Activated naive CD4-positive, alpha-beta T cell (primary cell): ENCODE measurements at places on chromosomes 6 and 20.

- DNase-seq = no peak
These were observed 4.8 kb downstream of the GSTA3 start for GRCh38 chr6:52904562-52905279.

DNA sequence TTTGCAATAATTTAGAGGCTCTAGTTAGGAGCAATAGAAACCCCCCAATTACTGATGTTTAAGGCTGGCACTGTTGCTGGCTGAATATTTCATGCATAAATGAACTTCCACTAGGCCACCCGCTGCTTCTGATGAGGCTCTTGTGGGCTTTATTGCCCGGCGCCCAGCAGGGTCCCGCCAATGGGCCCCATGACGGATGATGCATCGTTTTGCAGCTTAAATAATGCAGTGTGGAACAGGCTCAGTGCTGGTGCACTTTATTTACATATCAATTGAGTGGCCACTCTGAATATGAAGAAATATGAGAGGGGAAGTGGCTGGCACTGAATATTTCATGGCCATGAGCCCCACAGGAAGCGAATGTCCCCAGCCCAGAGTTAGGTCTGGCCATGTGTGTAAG is 155.3 kb upstream of the MAFB start:
- no peak for DNase-seq

GRCh38 chr6:119436583-119436982 is 87.0 kb upstream of the MAN1A1 start:
- no peak for DNase-seq

GRCh38 chr6:87724983-87725811 is 23.2 kb upstream of the AKIRIN2 start:
- no peak for DNase-seq

DNA sequence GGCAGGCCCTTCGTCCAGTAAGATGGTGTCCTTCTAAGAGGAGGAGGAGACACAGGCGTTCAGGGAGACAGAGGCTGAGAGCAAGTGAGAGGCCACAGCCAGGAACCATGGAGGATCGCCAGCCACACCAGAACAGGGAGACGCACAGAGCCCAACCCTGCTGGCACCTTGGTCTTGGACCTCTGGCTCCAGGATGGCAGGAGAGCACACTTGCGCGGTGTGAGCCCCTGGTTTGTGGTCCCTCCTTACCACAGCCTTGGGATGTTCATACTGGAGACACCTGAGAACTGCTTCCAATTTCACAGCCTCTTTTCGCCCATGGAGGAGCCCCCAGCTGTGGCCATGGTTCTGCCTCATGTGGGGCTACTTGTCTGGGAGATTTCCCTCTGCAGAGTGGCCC is 222.4 kb downstream of the DLL1 start:
- no peak for DNase-seq

- DNase-seq = no peak
These were observed 5.1 kb upstream of the FAM50B start for GRCh38 chr6:3844097-3844463.

GRCh38 chr6:44481056-44481455 is 93.5 kb downstream of the CDC5L start:
- no peak for DNase-seq

- DNase-seq = no peak
These were observed 4.9 kb upstream of the EEF1A1 start for GRCh38 chr6:73525546-73526330.

GRCh38 chr6:4511641-4512020 is 264.6 kb upstream of the CDYL start:
- DNase-seq = no peak

GRCh38 chr6:102405860-102406259 is 1012.4 kb downstream of the GRIK2 start:
- DNase-seq = no peak

- no peak for DNase-seq
These were observed 859.4 kb downstream of the MAFB start for GRCh38 chr20:39829661-39830060.

GRCh38 chr6:82437701-82438100 is 74.1 kb downstream of the TPBG start:
- DNase-seq = no peak

- no peak for DNase-seq
These were observed 49.6 kb downstream of the FOXO3 start for GRCh38 chr6:108610270-108610839.

GRCh38 chr6:134903448-134903847 is 46.5 kb downstream of the ALDH8A1 start:
- no peak for DNase-seq

DNA sequence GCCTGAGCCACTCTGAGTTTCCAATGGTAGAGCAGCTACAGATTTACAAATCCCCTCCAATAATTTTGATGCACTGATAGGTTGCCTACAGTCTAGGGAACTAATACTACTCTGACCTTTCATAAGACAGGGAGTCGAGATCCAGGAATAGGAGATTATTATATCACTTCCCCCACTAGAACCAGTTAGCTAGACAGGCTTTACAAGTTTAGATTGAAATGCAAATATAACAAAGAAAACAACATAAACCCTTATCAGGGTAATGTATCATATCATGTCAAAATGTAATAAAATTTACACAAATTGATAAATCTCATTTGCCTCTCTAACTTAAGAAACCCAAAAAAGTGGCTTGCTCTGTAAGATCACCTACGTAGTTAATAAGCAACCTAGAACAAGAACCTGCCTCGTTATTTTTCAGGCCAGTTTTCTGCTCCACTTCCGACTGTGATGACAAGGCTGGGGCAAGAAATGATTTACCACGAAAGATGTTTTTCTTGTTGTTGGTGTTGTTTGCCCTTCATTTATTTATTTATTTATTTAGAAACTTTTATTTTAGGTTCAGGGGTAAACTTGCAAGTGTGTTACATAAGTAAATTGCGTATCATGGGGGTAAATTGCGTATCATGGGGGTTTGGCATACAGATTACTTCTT is 504.2 kb upstream of the ID4 start:
- DNase-seq = no peak

- DNase-seq = no peak
These were observed 69.4 kb upstream of the KCNG1 start for GRCh38 chr20:51092338-51092737.

DNA sequence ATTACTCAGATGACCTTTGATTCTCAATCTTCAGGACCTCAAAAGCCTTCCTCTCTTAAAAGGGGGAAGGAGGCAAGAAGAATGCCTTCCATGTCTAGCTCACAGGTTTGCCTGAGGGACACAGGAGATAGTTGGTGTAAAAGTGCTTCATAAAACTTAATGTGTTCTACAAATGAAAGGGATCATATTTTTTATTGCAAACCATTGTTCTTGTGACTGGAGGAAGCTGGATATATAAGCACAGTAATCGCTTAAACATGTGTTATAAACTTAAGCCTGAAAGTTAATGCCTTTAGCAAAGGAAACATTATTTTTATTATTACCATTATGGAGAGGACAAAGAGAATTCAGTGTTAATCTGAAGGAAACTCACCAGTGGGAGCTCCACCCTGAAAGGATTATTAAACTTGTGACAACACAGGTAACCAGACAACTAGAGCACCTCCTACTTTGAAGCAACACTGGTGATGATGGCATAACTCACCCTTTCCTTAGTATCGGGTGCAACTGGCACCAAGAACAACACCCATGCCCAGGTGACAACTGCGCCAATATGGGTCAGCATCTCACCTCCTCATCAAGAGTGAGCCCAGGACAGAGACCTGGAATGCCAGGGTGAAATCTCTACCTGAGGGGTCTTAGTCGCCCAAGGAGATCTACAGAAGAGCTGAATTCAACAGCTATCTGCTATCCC is 288.7 kb upstream of the PRDM1 start:
- DNase-seq = no peak

DNA sequence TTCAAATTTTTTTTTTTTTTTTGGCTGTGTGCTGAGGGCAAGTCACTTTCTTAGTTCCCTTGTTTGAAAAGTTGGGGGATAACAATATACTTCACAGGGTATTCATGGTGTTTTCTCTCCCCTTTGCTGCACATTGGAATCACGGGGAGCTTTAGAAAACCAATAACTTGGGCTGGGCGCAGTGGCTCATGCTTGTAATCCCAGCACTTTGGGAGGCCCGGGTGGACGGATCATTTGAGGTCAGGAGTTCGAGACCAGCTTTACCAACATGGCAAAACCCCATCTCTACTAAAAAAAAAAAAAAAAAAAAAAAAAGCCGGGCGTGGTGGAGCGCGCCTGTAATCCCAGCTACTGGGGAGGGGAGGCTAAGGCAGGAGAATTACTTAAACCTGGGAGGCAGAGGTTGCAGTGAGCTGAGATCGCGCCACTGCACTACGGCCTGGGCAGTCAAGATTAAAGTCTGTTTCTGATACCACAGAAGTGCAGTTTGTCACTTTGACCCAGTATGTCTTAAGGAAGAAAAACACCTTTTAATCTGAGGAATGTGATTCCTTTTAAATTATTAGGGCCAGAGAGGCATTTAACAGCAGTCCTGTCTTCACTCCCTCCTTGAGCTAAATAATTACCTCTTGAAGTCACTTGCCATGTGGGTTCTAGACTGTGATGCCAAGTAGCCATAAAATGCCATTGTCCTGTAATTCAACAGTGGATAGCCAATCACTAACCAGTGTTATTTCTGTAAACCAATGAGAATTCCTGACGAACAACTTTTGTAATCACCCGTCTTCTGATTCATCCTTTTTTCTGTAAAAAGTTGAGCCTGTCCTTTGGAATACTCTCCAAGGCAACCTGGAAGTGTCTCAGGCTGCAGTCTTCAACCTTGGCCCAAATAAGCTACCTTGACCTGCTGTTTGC is 16.1 kb downstream of the SRSF3 start:
- no peak for DNase-seq

- DNase-seq = no peak
These were observed 2.0 kb downstream of the EEF1E1 start for GRCh38 chr6:8100159-8100854.

DNA sequence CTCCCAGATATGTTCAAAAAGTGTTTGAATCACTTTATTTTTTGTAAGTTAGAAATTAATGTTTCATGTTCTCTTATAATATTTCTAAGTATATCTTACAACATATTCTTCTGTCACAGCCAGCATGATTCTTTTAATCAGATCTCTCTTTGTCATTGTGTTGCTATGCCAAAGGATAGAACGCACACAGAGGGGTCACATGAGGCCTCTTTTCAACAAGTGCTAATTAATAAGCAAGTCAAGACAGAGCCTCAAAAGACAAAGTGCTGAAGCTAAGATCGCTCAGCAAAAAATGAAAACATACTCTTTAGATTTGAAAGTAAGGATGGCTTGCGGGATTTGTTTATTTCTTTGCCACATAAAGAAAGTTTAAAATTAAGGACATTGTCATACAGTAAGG is 508.8 kb upstream of the PTCHD4 start:
- DNase-seq = no peak

DNA sequence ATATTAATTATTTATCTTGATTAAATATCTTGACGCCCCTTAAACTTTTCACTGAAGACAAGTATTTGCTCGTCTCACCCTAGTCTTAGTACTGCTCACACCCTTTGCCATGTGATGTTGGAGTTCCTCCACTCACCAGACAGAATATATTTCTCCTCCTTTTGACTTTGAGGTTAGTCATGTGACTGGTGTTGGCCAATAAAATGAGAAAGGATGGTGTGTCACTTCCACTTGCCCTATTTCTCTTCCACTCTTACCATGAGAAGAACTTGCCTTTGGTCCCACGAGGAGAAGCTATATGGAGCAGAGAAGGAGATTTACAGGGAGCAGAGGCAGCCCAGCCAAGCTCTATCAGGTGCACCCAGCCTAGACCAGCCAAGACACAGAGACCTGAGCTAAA is 64.9 kb upstream of the TAB2 start:
- no peak for DNase-seq

DNA sequence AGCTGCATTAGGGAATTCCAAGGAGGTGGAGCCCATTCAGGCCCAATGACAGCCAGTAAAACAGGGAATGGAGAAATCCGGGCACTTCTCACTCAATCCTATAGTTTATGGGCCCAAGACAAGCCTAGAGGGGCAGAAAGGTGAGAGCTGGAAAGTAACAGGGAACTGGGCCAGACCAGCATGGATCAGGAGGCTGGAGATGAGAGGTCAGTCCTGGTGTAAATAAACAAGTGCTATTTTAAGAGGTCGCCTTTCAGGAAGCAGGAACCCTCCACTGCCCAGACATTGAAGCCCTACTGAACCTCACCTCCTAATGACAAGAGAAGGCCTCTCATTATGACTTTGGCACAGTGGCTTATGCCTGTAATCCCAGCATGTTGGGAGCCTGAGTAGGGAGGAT is 57.2 kb upstream of the TGM3 start:
- no peak for DNase-seq

- DNase-seq = no peak
These were observed 332.2 kb upstream of the RSPO3 start for GRCh38 chr6:126786262-126786661.

GRCh38 chr20:44478206-44478605 is 2.5 kb downstream of the TTPAL start:
- no peak for DNase-seq
